ENCODE measurements at places on chromosomes 16 and 17.

DNA sequence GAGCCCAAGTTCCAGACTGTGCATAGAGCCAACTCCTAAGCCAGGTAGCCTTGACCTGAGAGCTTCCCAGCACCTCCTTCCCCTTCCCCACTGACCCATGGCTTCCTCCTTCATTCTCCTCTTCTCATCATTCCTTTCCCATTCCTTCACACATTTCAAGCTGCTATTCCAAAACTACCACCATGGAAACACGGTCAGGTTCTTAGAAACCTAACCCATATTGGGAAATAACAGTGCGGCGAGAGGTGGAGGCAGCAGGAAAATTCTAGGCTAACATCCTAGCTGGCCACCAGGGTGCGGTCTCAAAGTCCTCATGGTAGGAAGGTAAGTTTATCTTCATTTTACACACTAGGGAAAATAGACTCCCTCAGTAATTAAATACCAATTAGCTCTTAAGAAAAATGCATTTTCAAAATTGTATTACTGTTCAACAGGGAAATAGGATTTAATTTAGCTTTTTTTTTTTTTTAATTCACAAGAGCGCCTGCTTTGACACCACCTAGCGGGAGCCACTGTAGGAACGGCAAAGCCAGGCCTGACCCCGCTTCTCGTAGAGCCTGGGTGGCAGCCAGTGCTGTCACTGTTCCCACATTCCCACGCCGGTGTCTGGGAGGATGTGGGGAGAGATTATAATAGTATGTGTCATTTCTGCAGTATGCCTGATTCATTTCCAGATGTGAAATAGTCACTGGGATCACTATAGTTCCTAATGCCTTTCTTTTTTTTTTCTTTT lies 14.0 kb upstream of the SPHK1 start:
- DNase-seq = no peak

- DNase-seq = no peak
These were observed 36.4 kb downstream of the MYH13 start for GRCh38 chr17:10336393-10336792.

DNA sequence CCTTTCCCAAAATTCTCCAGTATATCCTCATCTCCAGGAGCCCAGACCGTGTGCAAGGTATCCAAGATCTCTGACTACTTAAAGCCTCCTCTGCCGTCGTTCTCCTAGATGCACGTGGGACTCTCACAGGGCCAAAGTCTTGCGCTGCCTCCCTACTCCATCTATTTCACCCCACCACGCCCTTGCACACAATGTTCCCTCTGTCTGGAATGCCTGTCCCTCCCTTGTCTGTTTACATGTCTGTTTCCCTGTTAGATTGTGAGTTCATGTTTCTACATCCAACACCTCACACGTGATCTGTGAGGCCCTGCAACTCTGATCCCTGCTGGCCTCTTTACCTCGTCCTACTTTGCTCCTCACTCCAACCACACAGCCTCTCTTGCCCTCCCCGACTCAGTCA lies 4.9 kb upstream of the FZD2 start:
- DNase-seq = no peak

DNA sequence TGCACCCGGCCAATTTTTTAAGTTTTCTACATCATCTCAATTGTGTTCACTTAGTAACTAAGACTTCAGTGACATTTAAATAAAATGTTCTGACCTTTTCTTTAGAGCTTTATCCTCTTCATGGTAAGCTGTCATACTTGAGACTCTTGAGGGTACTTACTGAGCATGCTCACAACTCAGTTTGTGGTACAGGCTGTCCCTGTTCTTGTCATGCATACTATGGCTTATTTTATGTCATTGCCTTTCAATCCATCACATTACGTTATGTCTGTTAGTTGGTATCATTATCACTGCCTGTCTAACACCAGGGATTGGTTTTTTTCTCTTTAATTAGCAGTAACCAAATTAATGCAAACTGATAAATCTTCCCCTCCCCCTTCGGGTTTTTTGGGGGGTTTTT lies 41.9 kb upstream of the RHBDL3 start:
- no peak for DNase-seq

- DNase-seq = no peak
These were observed 74.9 kb upstream of the ZFHX3 start for GRCh38 chr16:73122604-73123391.

- DNase-seq = no peak
These were observed 14.7 kb downstream of the UBALD2 start for GRCh38 chr17:76279742-76280287.

GRCh38 chr16:79188739-79189122 lies 411.8 kb downstream of the MAF start:
- no peak for DNase-seq

DNA sequence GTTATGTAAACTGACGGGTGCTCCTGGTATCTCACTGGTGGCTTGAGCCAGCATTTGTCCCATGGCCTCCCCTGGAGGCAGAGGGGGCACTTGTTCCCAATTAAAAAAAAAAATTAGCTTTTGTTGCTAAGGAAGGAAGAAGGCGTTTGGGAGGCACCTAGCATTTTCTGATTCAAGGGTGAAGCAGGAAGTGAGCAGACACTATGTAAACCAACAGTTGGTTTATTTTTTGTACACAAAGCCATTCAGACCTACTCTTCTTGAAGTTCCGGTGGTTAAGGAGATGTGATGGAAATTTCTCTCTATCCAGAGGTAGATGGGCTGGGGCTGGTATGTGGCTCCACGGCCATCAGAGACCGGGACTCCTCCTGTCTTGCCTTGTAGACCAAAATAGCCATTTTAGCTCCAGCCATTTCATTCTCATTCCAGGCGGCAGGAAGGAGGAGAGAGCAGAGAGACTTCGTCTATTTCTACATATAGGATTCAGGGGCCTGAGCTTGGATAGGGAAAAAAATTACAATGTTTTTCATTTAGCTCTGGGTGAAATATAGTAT lies 103.0 kb downstream of the SNX29 start:
- no peak for DNase-seq
